ENCODE measurements at places on chromosomes 3 and 15. TPM values are rescaled to one million over a fixed set of nuclear protein-coding genes. Genes with fewer than 3 reads are reported as not detected.

The WDR49 gene
- 0.34 TPM for total RNA-seq

The DNAH12 gene
- total RNA-seq = not detected

The HRG gene
- 0.42 TPM for total RNA-seq

The CORO2B gene
- 2.8 TPM for total RNA-seq

The TEX55 gene
- not detected for total RNA-seq

The CGNL1 gene
- total RNA-seq = 2.2 TPM

The REC114 gene
- total RNA-seq = not detected

The NUTM1 gene
- total RNA-seq = 0.07 TPM

Measured in HCT116 (cell line).